Stimulated activated CD4-positive, alpha-beta T cell treated with anti-CD3 and anti-CD28 coated beads, Interleukin-1b, Interleukin-23, amount 100 ng/mL, for 48 hours (primary cell): ENCODE measurements at places on chromosomes 12 and 14.
A peak's percentile ranks its signal among the peaks of the same experiment; 100 is the strongest.

DNA sequence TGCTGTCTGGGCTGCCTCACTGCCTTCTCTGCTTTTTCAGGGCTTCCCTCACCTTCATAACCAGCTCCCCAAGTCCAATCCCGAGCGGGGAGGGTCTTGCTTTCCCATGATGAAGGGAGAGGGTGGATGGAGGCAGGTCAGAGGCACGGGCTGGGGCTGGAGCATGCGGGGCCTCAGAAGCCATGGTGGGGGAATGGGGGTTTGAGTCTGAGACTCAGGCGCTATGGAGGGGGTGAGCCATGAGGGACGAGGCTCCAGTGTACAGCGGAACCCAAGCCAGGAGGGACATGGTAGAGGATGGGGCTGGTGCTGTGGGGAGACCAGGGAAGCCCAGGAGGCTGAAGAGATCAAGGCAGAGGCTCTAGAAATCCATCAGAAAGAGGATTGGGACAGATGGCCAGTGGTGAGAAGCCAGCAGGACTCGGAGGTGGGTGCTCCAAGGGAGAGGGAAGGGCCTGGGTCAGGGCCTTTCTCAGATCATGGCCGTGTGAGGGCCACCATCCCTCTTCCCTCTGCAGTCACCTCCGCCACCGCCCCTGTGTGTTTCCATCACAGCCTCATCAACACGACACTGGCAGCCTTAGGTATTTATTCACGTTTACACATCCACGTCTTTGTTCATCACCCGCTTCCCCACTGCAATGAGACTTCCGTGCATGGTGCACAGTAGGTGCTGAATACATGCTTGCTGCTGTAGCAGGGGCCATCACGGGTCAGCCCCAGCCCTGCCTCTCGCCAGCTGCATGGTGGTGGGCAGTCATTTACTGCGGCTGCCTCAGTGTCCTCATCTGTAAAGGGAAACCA is 144.7 kb downstream of the ADGRD1 start:
- no peak for DNase-seq

DNA sequence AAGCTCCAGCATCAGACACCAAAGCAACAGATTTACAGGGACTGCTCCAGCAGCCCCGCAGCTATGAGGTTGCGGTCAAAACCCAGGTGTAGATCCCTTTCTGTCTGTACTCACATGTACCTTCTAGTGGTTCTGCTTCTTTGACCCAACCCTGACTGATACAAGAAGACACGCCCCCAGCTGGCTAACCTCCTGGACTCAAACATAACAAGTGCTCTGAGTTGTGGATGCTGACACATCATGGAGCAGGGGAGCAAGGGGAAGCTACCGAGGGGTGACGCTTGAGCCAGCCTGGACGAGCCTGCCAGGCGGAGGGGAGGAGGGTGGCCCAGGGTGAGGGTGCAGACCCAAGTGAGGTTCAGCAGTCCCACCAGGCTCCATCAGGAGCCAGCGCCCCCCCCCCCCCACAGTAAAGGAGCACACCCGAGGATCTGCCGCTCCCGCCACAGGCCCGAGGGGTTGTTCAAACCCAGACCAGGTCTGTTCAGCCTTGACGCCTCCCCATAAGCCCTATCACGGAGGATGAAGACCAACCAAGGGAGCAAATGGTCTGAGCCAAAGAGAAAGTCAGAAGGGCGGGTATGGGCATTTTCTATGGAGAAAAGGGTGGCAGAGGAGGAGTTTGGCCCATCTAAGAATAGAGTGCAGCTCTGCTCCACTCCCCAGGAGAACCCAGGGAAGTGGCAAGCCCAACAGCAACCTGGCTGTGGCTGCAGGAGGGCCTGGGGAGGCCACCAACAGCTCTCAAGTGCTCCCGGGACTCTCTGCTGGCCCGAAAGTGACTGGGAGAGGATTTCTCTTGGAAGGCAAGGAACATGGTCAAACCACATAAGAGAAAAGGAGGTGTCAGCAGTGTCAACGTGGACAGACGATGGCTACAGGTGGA is 229.4 kb downstream of the BCL11B start:
- DNase-seq: no peak

DNA sequence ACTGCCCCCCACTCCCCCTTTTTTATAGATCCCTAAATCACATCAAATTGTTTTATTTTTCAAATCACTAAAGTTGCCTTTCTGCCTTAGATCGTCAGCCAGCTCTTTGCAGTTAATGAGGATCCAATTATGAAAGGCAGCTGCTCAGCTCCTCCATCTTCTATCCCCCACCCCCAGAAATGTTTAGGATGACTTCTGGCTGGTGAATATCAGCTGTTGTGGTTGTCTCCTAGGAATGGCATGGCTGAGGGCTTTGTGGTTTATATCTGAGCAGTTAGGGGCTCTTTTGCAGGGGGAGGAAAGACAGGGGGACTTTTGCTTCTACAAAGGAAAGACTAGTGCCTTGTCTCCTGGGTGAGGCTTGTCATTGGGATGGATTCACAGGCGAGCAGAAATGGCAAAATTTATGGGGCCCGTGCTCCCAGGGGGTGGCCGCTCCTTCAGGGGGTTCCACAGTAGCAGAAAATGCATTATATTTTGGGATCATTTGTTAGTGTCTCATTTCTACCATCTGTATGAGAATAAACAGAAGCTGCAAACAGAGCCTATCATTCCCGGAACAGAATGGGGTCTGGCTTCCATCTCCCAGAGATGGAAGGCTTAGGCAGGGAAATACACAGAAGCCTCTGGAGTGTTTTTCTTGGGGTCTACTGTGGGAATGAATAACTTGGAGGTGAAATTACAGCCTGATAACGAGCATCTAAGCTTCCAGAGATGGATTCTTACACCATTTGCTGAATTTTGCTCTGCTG is 6.5 kb downstream of the JDP2 start:
- DNase-seq: no peak

DNA sequence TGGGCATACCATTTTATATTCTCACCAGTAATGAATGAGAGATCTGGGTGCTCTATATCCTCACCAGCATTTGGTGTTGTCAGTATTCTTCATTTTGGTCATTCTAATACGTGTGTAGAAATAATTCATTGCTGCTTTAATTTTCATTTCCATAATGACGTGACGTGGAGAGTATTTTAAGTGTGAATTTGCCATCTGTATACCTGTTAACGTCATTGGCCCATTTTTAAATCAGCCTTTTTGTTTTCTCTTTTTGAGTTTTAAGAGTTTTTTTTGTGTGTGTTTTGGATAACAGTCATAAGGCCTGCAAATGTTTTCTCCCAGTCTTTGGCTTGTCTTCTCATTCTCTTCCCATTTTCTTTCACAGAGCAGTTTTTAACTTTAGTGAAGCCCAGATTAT is 74.4 kb upstream of the SYT1 start:
- DNase-seq: no peak

GRCh38 chr12:121762269-121762668 is 31.2 kb downstream of the RHOF start:
- DNase-seq: no peak

DNA sequence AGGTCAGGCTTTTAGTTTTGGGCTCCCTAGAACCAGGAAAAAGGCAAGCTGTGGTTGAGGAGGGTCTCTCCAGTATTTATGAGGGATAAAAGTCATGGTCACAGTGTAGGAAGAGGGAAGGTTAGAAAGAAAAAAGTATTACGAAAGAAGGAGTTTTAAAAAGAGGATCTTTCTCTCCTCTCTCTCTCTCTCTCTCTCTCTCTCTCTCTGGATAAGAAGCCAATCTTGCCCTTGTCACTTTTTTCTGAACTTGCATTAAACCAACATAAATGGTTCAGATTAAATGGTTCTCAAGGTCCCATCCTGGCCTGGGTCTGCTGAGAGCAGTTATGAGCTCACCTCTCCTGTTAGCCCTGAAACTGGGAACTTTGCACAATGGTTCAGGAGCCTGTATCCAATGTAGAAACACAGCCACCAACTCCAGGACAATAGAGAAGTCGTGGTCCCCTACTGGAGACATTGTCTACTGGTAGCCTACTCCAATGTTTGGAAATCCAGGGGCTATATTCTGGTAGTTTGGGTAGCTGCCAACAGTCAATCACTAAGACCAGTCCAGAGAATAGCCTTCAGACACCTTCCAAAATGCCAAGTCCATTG is 131.9 kb downstream of the DAD1 start:
- no peak for DNase-seq

GRCh38 chr12:81231574-81232368 is 153.9 kb downstream of the ACSS3 start:
- DNase-seq: no peak

- no peak for DNase-seq
Measured at GRCh38 chr12:127273626-127274025, 993.3 kb upstream of the TMEM132C start.

GRCh38 chr14:100526057-100526456 is 61.2 kb downstream of the BEGAIN start:
- no peak for DNase-seq

DNA sequence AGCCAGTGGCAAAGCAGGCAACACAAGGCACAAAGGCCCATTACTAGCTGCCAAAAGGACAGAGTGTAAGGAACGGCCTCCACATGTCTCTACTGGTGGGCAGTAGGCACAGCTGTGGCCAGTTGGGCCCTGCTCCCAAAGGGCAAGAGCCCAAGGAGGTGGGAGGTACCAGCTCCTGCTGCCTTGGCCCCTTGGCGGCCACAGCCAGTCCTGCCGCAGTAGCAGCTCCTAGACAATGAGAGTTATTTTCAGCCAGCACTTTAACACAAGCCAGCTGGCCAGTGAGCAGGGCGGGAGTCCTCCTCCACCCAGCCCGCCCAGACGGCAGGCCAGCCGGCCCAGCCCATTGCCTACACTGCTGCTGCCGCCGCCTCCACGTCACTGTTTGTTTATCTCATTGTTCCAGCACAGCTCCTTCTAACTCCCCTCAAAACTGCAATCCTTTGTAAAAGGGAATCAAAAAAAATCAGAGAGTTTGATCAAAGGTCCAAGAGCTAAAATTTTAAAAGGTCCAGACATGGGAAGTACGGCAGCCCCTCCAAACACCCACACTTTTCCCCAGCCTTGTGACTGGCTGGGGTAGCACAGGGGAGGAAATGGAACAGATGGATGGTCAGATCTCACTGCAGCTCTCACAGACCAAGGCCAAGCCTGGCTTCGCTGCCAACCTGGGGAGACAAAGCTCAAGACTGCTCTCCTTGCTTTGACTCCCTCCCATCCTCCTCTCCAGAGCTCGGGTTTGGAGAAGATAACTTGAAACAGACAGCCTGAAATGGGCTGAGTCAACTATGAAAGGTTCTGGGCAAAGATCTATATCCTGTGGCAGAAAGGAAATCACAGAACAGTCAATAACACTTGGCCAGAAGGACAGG is 33.5 kb downstream of the FMNL3 start:
- DNase-seq: no peak

GRCh38 chr14:24231263-24232120 is 675 bp downstream of the NEDD8 start:
- peak; percentile 32 for DNase-seq

- DNase-seq: no peak
Measured at GRCh38 chr14:57051633-57052032, 217.1 kb downstream of the EXOC5 start.

DNA sequence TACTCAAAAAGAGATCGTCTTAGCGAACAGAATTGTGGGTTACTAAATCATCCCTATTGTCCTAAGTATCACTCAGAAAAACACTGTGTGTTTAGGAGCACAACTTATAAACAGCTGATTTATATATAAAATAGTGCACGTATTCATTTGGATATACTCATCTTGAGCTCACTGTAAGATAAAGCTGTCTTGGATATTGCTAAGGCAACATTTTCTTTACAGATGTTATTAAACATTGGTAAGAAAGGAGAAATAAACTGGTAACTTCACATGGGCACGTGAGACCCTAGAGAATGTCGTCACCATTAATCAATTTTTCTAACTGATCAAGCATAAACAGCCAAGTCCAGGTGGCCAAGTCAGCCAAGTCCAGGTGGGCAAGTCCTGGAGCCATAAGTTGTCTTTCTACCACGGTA is 1.7 kb downstream of the PAWR start:
- DNase-seq: no peak

DNA sequence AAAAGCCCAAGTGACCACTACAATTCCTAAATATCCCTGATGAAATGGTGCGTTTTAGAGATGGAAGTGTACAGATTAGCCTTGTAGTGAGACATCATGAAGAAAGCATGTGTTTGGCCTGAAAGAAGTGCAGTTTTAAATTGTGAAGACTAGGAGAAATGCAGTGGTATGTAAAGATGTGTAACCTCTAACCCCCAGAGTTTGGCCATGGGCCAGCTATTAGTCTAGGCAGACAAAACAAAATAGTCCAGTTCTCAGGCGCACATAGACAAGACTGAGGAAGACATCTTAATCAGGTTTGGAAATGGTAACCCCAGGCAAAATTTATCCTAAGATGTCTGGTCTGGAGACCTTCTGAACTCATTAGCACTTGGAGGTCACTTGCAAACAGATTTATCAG is 23.4 kb downstream of the WBP11 start:
- no peak for DNase-seq

DNA sequence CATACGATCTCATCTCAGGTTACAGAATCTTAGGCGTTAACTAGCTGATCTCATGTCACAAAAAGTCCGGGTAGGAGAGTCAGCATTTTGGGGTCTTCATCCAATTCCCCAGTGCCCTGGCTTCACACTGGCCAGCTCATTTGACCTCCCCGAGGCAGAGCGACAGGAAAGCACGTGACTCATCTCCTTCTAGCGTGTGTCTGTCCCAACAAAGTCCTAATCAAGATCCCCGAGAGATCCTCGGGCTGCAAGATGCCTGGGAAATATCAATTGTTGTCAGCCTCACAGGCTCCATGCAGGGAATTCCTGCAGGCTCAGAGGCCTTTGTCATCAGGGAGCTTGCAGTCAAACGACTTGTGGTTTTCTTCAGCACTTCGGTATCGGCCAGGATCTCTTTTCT is 57.5 kb downstream of the ZNF664 start:
- no peak for DNase-seq

DNA sequence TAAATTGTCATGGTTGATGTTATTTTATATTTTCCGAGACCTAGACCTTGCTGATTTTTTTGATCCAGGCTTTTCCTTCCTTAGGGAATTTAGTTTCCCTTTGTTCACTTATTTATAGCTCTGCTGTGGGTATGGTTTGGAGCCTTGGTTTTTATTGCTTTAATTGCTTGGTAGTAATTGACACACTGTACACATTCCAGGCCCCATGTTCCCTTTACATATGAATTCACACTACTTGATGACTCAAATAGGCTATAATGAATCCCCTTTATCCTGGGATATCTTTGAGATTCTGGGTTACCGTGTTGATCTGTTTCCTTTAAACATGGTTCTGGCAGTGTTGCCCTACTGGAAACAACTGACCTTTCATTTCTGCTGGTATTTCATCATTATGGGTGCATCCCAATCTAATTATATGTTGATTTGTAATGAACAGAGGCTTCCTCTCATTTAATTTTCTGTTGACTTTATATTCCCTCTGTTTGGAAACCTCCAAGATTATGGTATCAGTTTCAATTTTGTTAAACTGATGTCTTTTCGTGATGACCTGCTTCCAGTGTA is 424.0 kb downstream of the RAD51B start:
- no peak for DNase-seq

DNA sequence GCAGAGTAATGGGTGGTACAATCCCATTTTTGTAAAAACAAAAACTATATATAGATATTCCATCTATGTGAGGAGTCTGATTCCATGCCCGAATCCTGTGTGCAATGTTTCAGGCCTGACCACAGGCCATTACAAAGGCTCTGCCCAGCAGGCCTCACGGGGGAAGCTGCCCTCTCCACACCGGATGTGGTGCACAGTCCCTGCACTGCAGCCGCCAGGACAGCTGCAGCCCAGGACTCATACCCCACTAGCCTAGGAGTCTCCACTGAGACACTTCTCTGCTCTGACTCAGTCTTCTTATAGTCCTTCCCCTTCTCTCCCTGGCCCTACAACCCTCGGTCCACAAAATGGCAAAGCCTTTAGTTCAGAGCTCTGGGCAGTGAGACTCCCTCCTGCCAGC is 190.4 kb downstream of the PPM1H start:
- DNase-seq: no peak
